SW 1271 (cell line): ENCODE measurements at places on chromosomes 3 and 15.

- no peak for DNase-seq
These were observed 6.2 kb upstream of the QARS1 start for GRCh38 chr3:49110780-49111179.

GRCh38 chr3:76083992-76084391 is 298.6 kb upstream of the ZNF717 start:
- no peak for DNase-seq

DNA sequence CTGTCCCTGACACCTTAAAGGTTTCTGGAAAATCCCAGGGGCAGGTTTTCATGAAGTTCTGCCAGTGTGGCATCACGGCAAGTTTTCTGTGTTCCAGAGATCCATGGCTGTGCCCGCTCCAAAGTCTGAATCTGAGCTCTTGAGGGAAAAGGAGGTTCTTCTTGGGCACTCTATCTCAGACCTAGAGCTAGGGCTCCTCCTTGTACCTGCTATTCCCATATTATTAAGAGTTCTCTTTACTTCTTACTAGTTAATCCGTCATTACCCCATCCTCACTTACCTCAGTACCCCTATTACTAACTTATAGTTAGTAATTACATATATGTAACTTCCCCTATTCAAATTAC is 5.9 kb upstream of the TRA2B start:
- no peak for DNase-seq

- no peak for DNase-seq
These were observed 161.1 kb downstream of the TP63 start for GRCh38 chr3:189792046-189792929.

GRCh38 chr3:44995142-44995770 is 19.2 kb downstream of the EXOSC7 start:
- no peak for DNase-seq

DNA sequence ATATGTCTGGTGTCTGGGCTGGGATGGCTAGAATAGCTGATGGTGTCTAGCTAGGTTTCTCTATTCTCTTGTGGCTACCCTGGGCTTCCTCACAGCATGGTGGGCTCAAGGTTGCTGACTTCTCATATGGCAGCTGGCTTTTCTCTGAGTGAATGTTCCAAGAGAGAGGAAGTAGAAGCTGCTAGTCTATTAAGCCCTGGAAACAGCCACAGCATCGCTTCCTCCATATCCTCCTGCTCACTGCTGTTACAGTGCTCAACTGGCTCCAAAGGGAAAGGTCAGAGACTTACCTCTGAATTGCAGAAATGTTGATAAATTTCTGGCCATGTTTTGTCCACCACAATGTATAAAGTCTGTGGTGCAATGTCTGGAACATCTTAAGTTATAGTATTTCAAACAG is 299.9 kb upstream of the ADAMTS9 start:
- DNase-seq, result no peak

GRCh38 chr15:93027413-93027812 is 61.6 kb downstream of the RGMA start:
- DNase-seq, result no peak

- no peak for DNase-seq
These were observed 118.1 kb downstream of the C3orf38 start for GRCh38 chr3:88267847-88268246.

DNA sequence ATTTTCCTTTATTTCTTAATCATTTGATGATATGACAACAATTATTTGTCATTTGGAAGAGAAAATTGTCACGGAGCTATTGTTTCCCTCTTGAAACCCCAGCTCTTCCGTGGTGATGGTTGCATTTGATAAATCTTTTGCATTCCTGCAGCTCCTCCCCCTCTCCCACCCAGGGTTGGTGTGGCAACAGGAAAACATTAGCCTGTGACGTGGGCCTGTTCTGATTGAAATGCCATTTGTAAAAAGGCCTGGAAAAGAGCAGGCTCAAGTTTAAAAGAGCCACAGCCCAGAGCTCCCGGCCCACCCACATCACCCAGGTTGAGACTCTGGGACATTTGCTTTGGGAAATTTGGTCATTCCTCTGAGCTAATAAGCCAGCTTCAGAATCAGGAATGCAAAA is 282.5 kb downstream of the RPLP1 start:
- DNase-seq, result no peak

DNA sequence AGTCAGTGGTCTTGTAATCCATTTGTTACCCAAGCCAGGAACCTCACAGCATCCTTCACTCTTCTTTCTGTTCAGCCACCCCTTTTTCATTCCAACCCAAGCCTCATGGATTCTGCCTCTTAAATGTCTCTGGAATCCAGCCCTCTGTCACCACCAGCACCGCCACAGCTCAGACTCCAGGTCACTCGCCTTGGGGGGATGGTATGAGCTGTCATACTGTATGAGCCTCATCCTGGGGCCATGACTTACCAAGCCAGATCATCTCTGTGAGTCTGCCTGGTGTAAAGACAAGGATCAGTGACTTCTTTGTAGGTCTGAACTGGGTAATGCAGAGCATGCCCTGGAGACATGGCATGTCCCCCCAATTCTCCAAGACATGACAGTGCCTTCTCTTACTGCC is 79.6 kb downstream of the PGPEP1L start:
- DNase-seq, result no peak

DNA sequence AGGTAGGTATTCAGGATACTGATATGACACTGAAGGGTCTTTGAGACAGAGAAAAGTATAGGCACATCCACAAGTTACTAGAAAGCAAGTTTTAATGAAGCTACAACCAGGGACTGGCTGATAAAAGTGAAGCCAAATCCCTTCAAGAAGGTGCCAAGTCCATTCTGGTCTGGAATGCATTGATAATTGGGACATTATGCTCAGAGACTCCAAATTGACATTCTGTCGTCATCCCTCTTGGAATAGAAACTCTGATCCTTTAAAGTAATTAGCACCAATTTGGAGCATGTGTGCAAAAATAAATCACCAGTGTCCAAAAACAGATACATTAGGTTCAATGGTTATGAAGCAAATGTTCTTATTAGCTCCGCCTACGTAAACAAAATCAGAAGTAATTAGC is 47.3 kb upstream of the BCL6 start:
- no peak for DNase-seq

DNA sequence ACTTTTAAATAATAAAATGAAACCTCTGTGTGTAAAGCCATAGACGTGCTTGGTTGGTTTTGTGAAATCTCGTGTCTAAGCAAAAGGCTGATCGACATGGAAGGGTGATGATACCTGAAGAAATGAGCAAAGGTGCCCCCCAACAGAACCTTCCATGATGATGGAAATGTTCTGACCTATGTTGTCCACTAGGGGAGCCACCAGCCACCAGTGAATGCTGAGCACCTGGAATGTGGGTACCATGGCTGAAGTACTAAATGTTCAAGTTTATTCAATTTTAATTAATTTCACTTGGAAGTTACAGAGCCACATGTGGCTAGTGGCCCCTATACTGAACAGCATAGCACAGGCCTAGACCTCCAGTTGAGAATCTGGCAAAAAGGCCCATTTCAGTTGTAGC is 158.8 kb downstream of the POLR2M start:
- no peak for DNase-seq

DNA sequence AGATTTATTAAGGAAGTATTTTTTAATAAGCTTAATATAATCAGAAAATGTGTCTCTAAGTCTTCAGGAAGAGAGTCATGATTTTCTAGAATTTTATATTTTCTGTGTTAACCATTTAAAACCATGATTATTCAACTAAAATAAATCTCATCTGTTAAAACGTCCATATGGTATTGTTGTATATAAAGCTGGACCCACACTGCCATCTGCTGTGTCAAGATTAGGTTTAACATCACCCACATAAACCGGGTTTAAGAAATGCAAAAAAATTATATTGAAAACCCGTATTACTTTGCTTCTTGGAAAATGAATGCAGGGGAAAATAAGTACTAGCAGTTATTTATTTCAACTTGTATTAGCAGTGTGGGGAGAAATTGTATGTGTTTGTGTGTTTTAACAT is 9.5 kb upstream of the CCDC66 start:
- no peak for DNase-seq

DNA sequence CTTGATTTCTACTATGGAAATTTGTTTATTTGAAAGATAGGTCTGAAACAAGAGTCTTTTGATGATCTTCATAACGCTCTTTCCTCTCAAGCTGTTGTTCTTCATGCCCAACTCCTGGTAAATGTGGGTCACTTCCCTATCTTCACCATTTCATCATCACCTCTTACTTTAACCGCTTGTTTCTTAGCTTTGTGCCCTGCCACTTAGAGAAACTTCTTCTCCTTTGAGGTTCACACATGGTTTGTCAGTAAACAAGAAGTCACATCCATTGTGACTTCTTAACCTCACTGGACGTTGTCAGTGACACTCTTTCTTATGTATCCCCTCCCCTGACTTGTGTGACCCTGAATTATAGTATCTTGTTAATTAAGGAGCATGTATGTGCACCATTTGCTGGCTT is 16.9 kb upstream of the P2RY13 start:
- no peak for DNase-seq

DNA sequence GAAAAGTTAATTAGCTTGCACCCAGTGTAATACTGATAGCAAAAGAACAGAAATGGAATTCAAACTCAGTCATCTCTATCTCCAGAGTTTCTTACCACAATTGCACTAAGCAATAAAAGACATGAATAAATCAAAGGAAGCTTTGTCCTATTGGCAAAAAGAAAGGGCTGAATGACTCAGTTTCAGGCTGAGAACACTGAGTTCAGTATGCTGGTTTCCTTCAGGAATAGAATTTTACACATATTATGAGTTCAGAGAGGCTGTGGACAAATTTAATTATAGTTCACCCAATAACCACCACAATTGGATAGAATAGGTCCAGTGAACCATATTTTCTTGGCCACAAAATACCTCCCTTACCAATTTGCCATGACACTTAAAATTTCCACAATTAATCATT is 249.7 kb downstream of the KCNMB2 start:
- no peak for DNase-seq
